ENCODE measurements at places on chromosomes 13 and 19.

- no peak for DNase-seq
Observed at GRCh38 chr19:41395355-41395754, 1.8 kb downstream of the EXOSC5 start.

GRCh38 chr19:42563352-42564210 lies 31.1 kb downstream of the CEACAM8 start:
- DNase-seq: no peak

GRCh38 chr13:85093808-85094207 lies 705.4 kb downstream of the SLITRK6 start:
- no peak for DNase-seq

DNA sequence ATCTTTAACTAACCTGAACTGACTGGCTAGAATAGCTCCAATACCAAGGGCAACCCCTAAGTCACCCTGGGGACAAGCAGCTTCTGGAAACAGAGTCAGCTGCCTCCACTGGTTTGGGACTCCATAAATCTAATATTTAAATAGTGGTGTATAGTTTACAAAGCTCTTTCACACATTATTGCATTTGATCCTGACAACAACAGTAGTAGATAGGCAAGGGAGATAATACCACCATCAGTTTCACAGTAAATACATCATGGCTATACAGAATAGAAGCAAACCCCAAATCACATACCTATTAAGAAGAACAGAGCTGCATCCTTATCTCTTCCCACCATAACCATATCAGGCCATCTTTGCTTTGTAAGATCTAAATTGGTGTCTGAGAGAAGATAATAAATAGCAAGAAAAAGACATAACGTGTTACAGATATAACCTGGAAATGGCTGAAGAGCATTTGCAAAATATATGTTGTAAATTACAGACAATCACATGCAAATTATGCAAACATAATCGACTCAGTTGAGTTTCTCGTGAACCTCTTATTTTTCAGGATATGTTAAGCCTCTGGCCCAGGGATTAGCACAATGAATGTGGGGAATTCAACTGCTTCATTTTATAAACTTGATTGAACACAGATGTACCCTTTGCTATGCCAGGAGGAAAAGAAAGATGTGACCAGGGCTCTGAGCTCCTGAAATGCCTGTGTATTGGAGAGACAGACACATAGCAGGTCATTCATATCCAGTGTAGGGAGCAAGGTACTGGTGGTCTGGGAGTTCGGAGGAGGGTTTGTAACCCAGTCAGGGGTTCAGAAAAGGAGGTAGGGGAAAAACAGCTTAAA lies 142.5 kb downstream of the SLC7A1 start:
- DNase-seq: no peak

DNA sequence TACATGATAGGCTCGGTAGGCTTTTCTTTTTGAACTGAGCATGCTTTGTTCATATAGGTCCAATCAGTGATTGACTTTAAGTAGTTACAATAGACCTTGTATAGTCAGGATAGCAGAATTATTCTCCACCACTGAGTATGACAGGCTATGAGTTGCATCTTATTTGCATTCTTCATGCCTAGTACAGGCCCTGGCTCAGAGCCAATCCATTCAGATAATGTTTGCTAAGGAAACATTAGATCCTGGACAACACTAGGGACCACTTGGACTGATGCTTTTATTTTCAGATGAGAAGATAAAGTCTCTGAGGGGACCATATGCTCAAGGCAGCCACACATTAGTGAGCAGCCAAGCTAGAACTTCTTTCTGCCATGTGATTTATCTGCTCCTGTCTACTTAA lies 133.9 kb downstream of the KL start:
- DNase-seq: no peak

- DNase-seq: no peak
Observed at GRCh38 chr19:40134866-40135265, 44.1 kb upstream of the ZNF780A start.

DNA sequence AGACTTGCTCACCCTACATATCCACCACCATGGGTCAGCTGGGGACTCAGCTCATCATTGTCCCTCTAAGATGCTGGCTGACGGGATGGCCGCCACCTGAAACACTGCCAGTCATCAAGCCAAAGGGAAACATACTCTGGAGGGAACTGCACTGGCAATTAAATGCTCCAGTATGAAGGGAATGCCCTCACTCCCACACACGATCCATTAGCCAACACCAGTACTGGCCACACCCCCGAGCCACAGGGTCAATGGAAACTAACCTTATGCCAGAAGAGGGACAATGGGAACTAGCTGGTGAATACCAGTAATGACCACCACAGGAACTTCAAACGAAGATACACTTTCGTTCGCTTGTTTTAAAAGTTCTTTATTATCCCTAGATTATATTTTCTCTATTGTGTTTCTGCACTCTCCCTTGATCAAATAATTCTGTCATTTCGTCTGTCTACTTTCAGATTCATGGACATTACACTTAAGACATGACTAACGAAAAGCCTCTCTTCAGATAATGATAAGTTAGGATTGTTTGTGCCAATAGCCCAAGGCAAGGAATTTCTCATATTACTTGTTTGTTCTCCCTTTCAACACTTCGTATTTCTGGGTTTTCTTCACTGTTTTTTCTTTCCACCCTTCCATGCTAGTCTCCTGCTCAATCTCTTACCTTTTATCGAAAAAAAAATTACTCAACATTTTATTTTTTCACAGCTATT lies 1.7 kb upstream of the ZNF507 start:
- no peak for DNase-seq

DNA sequence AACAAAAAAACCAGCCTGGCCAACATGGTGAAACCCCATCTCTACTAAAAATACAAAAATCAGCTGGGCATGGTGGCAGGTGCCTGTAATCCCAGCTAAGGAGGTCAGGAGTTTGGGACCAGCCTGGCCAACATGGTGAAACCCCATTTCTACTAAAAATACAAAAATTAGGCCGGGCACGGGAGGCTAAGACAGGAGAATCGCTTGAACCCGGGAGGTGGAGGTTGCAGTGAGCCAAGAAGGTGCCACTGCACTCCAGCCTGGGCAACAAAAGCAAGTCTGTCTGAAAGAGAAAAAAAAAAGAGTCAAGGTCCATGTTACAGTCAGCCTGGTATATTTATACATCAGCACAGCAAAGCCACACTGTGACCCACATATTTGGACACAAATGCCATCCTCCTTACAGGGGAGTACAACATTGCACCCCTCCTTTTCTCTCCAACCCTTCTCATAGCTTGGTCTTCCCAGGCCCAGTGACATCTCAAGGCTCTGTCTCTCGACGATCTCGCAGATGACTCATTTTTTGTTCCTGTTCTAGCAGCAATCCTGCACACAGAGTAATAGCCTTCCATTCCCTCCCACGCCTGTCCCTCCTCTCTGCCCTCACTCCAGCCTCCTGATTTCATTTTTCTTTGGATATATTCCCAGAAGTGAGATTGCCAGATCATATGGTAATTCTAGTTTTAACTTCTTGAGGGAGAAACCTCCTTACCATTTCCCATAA lies 21.0 kb upstream of the DPP9 start:
- DNase-seq: no peak
